ENCODE measurements at places on chromosomes 5 and 9.
A peak's percentile ranks its signal among the peaks of the same experiment; 100 is the strongest.

DNA sequence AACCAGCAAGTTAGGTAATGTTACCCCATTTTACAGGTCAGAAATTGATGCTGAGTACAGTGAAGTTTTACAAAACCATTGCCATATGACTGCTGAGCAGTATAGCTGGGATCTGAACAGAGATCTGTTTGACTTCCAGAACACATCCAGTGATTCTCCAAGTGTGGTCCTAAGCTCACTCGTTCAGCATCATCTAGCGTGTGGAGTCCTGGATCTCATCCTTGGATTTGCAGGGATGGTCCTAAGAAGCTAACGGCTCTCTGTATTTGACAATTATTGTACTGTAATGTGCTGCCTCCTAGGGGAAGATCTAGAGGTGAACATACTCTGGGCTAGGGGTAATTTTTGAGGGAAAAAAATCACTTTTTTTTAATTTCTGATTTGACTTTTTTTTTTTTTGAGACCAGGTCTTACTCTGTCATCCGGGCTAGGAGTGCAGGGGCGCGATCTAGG lies 1.4 kb downstream of the SLC26A2 start:
- peaks cover 12% of the 10 kb centered on the region for H3K4me1 ChIP-seq
- DNase-seq, result no peak
- H3K27me3 ChIP-seq, result no peaks in the 10 kb centered on the region
- H3K27ac ChIP-seq, result no peak overlapping the region
- no peak overlapping the region for H3K4me3 ChIP-seq
- H3K36me3 ChIP-seq, result no peaks in the 10 kb centered on the region

GRCh38 chr9:32776201-32776600 lies 7.1 kb upstream of the TMEM215 start:
- H3K4me3 ChIP-seq, result no peak overlapping the region
- no peaks in the 10 kb centered on the region for H3K27me3 ChIP-seq
- DNase-seq, result no peak
- H3K4me1 ChIP-seq, result no peaks in the 10 kb centered on the region
- no peaks in the 10 kb centered on the region for H3K36me3 ChIP-seq
- no peak overlapping the region for H3K27ac ChIP-seq

DNA sequence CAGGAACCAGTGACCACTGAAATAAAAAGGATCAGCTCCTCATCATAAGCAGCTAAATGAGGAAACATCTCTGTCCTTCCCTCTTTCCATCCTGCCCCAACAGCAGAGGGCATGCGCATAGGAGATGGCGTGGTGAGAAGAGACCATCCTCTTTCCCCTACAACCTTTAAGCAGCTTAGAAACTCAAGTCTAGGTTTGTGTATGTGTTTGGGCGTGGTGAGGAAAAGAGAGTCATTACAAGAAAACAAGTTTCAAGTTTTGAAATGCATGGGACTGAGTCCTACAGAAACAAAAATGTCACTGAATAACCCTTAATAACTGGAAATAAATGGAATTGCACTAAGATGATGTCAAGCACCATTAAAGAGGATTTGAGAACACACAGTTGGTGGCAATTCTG lies 96.4 kb upstream of the IL12B start:
- no peak overlapping the region for H3K4me3 ChIP-seq
- H3K27ac ChIP-seq, result peak overlapping the region; percentile 10
- peaks cover 45% of the 10 kb centered on the region for H3K4me1 ChIP-seq
- no peaks in the 10 kb centered on the region for H3K27me3 ChIP-seq
- no peak for DNase-seq
- no peaks in the 10 kb centered on the region for H3K36me3 ChIP-seq

- H3K27me3 ChIP-seq, result no peaks in the 10 kb centered on the region
- H3K4me1 ChIP-seq, result no peaks in the 10 kb centered on the region
- no peak for DNase-seq
- H3K27ac ChIP-seq, result no peak overlapping the region
- H3K4me3 ChIP-seq, result no peak overlapping the region
Measured at GRCh38 chr5:58153255-58153654, 306.6 kb downstream of the PLK2 start.

All from GM12878 (cell line).